ENCODE measurements at places on chromosomes 6 and 20.

DNA sequence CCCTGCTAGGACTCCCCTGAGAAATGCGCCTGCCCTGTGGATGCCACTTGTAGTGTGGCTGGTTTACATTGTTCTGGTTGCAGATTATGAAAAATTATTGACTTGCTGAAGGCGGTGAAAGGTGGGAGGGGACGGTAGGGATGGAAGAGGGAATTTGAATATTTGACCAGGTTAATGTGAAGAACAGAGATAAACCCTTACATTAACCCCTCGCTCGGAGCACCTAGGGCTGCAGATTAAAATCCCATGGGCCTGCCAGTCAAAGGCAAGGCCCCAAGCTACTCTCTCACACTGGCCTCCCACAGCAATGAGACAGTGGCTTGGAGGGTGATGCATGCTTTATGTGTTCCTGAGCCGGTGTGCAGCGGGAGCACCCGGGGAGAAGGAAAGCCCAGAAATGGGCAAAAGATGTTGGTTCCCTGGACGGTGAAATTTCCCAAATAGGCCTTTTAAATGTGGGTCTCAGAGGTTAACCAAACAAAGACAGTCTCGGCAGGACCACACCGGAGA, 2.5 kb downstream of the FOXF2 start:
- no peak for DNase-seq

- DNase-seq = no peak
These were observed 2.0 kb downstream of the FGD2 start for GRCh38 chr6:37007340-37008043.

DNA sequence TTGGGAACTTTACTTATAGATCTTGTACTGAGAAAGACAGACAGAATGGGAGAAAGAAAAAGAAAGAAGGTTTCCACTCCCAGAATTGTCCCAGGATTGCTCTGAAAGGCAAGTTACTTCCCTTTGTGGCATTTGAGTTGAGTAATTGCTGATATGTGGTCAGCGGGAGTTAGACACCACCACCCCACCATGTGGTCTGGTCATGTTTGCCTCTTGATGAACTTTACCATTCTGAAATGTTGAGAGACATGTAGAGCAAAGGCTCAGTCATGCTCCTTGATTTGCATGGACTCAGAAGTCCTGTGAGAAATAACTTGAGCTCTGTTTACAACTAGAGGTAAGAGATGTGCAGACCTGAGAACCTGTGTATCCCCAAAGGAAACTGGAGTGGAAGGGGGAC, 17.1 kb downstream of the TCF21 start:
- DNase-seq = no peak

DNA sequence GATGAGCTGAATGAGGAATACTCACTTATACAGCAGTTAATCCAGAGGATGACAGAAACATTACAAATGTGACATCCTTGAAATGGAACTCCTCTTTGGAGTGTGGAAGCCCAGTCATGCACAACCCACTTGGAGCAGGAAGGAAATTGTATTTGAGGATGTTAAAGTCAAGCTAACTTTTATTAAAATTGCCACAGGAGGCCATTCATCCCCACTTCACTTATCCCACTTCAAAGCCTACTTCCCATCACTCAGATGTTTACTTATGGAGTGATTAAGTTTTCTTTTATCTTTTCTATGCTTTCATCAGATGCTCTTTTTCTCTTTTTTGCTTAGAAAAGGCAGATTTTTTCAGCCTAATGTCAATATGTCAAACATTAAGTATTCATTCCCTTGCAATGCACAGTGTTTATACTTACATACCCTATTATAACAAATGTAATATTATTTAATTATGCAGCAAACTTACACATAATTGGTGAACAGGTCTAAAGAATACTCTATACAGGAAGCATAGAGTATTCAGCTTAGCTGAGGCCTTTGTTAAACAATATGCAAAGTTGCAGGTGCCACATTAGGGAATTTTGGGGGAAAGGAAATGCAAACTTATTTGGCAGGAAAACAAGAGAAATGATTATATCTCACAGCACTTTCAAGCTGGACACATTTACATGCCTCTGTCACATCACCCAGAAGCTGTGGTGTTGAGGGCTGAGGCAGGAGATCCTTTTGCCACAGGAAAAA, 148.9 kb downstream of the KHDC1L start:
- no peak for DNase-seq

DNA sequence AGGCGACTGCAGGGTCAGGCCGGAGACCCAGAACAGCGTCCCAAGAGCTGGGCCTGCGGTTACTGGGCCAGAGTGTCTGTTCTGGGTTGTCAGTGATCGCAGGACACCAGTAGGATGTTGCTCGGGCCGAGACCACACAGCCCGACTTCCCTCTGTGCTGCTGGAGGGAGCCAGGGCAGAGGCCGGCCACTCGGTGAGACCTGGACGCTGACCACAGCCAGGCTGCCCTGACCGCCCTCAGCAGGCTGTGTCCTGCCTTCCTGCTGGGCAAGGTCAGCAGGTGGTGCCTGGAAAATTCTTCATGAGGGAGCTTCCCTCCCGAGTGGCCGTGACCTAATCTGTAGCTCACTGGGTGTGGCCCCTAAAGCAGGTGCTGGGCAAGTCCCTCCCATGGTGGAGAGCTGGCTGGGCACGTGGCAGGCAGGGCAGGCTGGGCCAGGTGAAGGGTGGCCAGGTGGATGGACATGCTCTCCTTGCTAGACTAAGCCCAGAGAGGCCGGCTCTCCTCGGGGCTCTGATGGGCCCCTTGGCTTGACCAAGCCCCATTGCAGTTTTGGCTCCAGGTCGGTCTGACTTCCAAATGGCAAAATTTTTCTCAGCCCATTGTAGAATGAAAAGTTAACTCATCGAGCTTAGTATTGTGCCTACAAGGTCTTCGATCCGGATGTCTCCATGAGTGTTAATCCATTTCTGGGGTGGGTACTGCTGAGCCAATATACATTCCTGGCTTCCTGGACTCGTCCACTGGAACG, 1.9 kb downstream of the SLCO4A1 start:
- no peak for DNase-seq

GRCh38 chr6:10269814-10270472, 144.9 kb downstream of the TFAP2A start:
- no peak for DNase-seq

DNA sequence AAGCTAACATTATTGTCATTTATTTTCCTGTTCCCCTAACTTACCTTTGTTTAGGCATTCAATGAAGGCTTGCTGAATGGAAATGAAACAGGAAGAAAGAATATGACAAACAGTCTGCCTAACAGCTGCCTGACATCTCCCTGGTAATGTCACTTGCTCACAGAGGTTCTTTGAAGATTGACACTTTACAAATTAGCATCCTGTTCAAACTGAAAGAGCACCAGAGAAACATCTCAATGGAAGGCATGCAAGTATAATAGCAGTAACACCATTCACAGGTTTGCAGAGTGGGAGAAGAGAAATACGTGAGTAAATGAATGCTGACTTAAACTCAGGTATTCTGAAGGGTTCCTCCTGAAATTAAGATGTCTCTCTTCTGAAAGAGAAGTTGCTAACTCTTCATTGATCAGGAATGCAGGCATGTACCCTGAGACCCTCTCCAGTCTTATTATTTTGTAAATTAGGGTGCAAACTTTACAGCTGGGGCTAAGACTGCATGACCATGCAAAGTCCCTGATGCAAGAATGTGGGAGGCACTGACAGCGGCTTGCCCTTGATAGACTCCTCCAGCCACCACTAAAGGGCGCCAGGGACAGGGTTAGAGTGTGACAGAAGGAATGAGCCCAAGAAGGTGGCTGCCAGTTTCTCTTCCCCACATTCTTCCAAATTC, 1.3 kb upstream of the SMLR1 start:
- DNase-seq = no peak

DNA sequence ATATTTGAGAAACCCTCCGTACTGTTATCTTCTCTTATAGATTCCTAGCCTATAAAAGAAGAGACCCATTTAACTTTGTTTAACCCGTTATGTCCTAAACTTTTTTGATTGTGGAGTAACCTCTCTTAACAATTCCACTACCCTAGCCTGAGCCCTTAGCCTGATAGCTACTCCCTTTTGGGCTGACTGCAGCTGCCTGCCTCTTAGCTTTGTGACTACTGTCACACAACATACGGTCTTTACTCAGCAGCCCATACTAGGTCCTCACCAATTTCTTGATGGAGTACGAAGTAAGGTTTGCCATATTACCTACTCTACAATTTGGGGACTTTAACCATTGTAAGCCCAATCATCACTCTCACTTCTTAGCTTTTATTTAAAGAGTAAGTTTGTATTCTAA, 72.7 kb downstream of the QRSL1 start:
- DNase-seq = no peak

DNA sequence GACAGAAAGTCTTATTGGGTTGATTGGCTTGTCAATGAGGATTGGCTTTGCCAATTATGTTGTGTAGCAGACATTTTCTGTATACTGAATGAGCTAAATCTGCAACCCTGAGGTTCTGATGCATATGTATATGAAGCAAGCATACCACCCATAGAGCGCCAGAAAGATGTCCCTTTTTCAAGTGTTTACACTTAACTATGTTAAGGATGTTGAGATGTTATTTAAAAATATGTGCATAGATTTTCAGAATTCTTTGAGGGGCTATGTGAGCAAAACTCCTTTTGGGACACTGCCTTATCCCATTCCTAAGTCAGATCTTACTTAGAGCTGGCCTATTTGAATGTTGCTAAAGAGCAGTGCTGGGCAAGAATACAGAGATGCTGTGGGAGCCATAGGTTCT, 1.9 kb downstream of the AIG1 start:
- no peak for DNase-seq

DNA sequence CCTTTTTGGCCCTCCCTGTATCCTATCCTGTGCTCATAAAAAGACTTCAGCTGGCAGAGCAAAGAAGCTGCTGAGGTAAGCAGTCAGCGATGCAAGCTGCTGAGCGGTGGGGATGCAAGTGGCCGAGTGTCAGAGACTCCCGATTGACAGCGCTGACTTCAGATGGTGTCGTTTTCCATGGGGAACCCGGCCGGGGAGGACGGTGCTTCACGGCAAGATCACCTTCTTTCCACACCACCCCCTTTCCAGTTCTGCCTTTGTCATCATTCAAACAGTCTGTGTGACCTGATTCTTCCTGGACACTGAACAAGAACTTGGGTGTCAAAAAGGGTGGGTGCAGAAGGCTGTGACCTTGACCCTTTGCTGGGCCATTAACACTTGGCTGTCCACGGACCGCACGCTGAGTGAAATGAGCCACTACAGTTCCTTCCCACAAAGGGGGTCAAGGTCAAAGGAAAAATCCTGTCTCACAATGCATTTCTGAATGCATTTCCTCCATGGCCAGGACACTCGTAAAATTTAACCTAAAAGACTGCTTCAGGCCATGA, 52.9 kb upstream of the UNC93A start:
- DNase-seq = no peak

DNA sequence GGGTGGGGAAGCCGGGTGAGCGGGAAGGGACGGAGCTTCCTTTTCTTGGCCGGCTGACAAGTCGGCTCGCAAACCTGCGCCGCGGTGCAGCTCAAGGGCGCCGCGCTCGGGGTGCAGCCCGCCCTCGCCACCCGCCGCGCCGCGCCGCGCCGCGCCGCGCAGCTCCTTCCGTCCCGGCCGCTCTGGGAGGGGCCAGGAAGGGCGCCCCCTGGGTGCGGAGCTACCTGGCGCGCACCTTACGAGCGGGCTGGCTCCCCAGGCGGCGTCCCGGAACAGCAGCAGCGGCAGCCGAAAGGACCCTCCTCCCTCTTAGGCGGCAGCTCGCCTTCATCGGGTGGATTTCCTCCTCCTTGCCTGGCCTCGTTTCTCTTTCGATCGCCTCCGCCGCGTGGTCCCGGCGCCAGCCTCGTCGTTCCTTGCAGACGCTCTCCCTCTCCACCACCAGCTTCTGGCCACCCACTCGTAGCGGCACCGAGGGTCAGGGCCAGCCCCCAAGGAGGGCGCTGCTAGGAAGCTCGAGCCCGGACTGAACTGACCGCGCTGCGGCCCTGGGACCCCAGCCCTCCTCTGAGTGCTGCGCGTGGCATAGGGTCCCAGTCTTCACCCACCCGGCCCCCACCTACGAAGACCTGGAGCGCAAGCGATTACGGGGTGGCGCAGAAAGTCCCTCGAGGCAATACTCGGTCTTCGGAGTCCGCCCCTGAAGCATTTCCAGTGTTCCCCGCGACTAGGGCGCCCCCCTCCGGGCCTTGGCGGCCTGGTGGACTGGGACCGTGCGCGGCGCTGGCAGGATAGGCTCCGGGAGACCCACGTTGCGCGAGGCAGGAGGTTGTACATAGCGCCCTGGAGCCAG, at the start of gene MAP3K5:
Gene MAP3K5, minus strand, starts transcription at position 68 of the 853 bp plus-strand sequence. CDS start 320 bp downstream, outside the sequence.
- DNase-seq = peak; percentile 97

- DNase-seq = no peak
These were observed 602.2 kb upstream of the NRSN1 start for GRCh38 chr6:23523771-23524170.

DNA sequence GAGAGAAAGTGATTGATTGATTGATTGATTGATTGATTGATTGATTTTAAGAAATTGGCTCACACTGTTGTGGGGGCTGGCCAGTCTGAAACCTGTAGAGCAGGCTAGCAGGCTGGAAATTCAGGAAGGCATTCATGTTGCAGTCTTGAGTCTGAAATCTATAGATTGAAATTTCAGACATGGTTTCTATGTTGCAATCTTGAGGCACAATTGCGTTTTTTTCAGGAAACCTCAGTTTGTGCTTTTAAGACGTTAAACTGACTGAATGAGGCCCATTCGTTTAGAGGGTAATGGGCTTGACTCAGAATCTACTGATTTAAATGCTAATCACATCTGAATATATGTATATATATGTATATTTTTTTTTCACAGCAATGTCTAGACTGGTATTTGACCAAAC, 106.3 kb downstream of the STXBP5 start:
- no peak for DNase-seq

DNA sequence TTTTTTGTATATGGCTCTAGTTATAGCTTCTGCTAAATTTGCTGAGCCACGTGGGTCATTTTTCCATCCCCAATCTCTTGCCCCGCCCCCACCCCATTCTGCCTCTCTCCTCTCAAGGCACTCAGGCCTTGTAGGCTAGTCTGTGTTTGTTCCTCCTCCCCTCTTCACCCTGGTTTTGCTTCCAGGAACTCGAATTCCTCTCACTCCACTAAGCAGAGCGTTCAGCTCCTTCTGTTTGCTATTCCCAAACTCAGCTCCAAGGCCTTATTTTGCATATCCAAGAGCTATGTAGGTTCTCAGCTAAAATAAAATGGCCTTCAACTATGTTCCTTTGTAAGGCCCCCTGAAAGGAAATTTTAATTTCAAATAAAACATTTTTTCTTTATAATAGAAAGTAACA, 1293.7 kb downstream of the EPHA7 start:
- no peak for DNase-seq

DNA sequence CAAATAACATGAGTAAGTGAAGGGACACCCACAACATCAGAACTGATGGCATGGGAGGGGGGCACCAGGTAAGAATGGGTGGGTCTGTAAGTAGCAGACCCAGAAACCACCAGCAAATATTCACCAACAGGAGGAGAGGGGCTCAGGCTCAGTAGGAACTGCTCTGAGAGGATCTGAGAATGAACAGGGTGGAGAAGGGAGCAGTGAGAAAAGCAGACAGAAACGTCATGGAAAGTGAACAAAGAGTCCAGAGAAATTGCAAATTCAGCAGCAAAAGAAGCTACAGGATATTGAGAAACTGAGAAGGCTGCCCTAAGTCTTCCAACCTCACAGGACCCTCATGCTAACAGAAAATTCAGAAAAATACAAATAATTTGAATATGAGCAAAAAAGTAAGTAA, 121.3 kb downstream of the KIF16B start:
- DNase-seq = no peak

- DNase-seq = no peak
These were observed 262.0 kb downstream of the CDC5L start for GRCh38 chr6:44649365-44650025.

GRCh38 chr20:24708411-24709295, 239.2 kb downstream of the SYNDIG1 start:
- DNase-seq = no peak
